ENCODE measurements at places on chromosomes 3 and 15. TPM values are rescaled to one million over a fixed set of nuclear protein-coding genes. Genes with fewer than 3 reads are reported as not detected.
A peak's percentile ranks its signal among the peaks of the same experiment; 100 is the strongest.

GRCh38 chr3:134567605-134568004 is 81.7 kb downstream of the CEP63 start:
- no peaks in the 10 kb centered on the region for H3K27me3 ChIP-seq
- no peaks in the 10 kb centered on the region for H3K4me1 ChIP-seq
- no peaks in the 10 kb centered on the region for H3K36me3 ChIP-seq
- no peak overlapping the region for H3K4me3 ChIP-seq

- no peaks in the 10 kb centered on the region for H3K36me3 ChIP-seq
- peaks cover 19% of the 10 kb centered on the region for H3K4me1 ChIP-seq
- H3K27ac ChIP-seq: no peak overlapping the region
- H3K4me3 ChIP-seq: no peak overlapping the region
- no peaks in the 10 kb centered on the region for H3K27me3 ChIP-seq
- DNase-seq: no peak
These were observed 31.3 kb upstream of the NFKBIZ start for GRCh38 chr3:101817992-101818391.

- peak; percentile 58 for DNase-seq
- no peaks in the 10 kb centered on the region for H3K4me1 ChIP-seq
- no peak overlapping the region for H3K4me3 ChIP-seq
- no peak overlapping the region for H3K27ac ChIP-seq
These were observed 12.4 kb downstream of the USP4 start for GRCh38 chr3:49327485-49327884.

DNA sequence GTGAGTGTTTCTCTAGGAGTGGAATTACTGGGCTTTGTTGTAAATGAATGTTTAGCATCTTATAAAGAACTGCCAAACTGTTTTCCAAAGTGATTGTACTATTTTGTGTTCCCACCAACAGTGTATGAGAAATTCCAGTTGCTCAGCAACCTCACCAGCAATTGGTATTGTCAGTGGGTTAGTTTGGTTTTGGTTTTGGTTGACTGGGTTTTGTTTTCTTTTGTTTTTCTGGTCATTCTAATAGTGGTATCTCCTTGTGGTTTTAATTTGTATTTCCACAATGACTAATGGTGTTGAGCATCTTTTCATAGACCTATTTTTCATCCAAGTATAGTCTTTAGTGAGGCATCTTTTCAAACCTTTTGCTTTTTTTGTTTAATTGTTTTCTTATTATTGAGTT is 27.1 kb downstream of the FILIP1L start:
- DNase-seq: peak; percentile 83
- H3K27me3 ChIP-seq: no peaks in the 10 kb centered on the region
- H3K4me1 ChIP-seq: peaks cover 55% of the 10 kb centered on the region
- peak overlapping the region; percentile 83 for H3K27ac ChIP-seq

DNA sequence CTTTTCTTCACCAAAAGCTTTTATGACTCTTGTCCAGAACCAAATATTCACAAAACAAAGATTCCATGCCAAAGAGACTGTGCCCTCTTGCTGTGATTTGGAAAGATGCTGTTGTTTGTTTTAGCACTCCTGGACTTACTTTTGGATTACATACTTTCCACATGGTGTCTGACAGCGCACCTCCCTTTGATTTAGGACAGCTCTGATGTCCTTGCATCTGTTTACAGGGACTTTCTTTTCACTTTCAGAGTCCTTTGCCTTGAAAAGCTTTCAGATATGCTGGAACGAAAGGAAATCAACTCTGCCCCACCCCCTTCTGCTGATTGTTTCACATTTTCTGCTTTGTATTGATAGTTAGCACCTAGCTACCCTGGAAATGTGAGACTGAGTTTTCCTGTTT is 133.0 kb upstream of the NR2E3 start:
- DNase-seq: peak; percentile 12
- H3K27me3 ChIP-seq: no peaks in the 10 kb centered on the region
- H3K27ac ChIP-seq: peak overlapping the region; percentile 77
- no peaks in the 10 kb centered on the region for H3K36me3 ChIP-seq
- H3K4me3 ChIP-seq: peak overlapping the region; percentile 33

DNA sequence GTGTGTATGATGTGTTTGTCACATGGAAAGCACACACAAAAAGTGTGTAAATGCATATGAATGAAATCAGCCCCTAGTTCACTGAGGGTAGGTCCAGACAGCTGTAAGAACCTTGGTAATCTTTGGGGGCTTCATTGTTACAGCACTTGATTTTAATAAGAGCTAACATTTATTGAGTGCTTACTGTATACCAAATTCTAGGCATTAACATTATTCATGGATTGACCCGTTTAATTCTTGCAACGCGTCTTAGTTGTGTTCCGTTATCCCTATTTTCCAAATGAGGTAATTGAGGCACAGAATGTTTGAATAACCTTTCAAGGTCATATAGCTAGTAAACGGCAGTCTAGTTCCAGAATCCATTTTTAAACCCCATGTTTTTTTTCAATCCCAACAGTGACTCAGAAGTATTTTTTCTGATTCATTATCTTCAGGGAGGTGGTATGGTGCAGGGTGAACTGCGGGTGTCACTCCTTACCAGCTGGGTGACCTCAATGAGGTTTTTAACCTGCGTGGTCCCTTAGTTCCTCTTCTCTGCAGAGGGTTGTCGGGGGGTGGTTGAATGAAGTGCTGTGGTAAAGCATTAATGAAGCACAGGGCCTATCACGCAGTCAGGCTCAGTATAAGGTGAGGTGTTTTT is 14.2 kb downstream of the RAB8B start:
- H3K4me1 ChIP-seq: peaks cover 45% of the 10 kb centered on the region
- no peaks in the 10 kb centered on the region for H3K36me3 ChIP-seq
- no peak overlapping the region for H3K4me3 ChIP-seq

DNA sequence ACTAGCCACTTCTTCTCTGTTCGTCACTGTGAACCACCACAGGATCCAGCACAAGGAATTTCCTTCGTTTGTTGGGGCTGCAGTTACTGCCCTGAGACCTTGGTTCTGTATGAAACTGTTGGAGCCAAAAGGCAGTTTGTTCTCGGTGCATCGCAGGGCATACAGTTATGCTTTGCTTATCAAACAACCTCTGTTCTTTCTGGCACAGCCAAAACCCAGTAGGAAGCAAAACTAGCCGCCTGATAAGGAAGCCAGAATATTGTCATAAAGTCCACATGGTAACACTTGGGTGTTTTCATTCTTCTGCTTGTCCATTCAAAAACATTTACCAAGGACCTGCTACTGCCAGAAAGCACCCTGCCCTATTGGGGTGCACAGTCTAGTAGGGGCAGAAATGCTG is 116.1 kb downstream of the RAB11A start:
- no peaks in the 10 kb centered on the region for H3K4me1 ChIP-seq
- no peaks in the 10 kb centered on the region for H3K36me3 ChIP-seq
- no peak overlapping the region for H3K27ac ChIP-seq
- DNase-seq: no peak

ATXN7 gene
- 3.6 TPM for total RNA-seq

DNA sequence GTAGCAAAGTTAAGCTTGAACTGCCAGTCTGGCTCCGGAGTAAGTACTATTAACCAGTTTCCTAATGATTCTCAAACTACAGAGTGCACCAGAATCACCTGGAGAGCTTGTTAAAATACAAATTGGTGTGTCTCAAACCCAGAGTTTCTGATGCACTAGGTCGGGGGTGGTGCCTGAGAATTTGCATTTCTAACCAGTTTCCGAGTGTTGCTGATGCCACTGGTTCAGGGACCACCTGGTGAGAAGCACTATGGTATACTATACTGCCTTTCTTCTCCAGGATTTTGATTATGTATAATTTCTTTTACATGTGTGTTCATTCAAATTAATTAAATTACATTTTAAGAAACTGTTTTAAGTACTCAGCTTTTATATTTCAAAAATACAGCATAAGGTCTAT is 48.8 kb upstream of the PLSCR5 start:
- no peaks in the 10 kb centered on the region for H3K36me3 ChIP-seq
- H3K27ac ChIP-seq: no peak overlapping the region
- no peaks in the 10 kb centered on the region for H3K4me1 ChIP-seq
- H3K27me3 ChIP-seq: peaks cover 17% of the 10 kb centered on the region
- H3K4me3 ChIP-seq: no peak overlapping the region
- DNase-seq: peak; percentile 0

- DNase-seq: peak; percentile 74
- H3K27ac ChIP-seq: no peak overlapping the region
- 0 out of 2 replicates have a peak, but pooled peaks cover 13% of the 10 kb centered on the region for H3K27me3 ChIP-seq
- no peaks in the 10 kb centered on the region for H3K36me3 ChIP-seq
- H3K4me1 ChIP-seq: peaks cover 14% of the 10 kb centered on the region
- H3K4me3 ChIP-seq: no peak overlapping the region
These were observed 75.0 kb downstream of the SEMA5B start for GRCh38 chr3:122952520-122952919.

DNA sequence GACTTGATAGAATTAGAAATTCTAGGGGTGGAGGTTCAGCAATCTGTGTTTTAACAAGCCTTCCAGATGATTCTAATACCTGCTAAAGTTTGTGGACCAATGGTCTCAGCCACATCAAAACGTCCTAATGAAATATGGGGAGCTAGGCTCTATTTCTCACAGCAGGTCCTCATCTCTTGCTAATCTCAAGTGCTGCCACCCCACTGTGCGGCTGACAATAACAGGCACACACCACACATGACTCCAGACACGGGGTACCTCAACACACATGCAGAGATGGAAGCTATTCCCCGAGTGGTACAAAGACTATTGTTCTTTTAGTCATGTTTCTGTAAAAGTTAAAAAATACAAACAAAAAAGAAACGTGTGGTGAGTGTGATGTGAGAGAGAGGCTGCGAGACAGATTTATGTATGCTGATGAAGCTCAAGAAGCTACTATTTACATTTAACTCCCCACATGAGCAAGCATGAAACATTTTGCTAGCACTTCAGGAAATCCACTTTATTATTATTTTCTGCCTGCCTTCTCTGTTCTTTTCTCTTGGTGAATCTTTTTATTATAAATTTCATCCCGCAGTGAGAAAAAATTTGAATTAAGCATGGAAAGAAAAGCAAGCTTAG is 405.6 kb downstream of the MAGI1 start:
- H3K27me3 ChIP-seq: no peaks in the 10 kb centered on the region
- H3K36me3 ChIP-seq: no peaks in the 10 kb centered on the region
- DNase-seq: no peak
- no peak overlapping the region for H3K27ac ChIP-seq
- no peak overlapping the region for H3K4me3 ChIP-seq

- H3K4me1 ChIP-seq: no peaks in the 10 kb centered on the region
- DNase-seq: no peak
- H3K27ac ChIP-seq: no peak overlapping the region
- H3K27me3 ChIP-seq: no peaks in the 10 kb centered on the region
These were observed 36.0 kb downstream of the SLC25A26 start for GRCh38 chr3:66256806-66257205.

ZNF80 gene
- not detected for total RNA-seq
